ENCODE measurements at places on chromosomes 4 and X.
A peak's percentile ranks its signal among the peaks of the same experiment; 100 is the strongest.

DNA sequence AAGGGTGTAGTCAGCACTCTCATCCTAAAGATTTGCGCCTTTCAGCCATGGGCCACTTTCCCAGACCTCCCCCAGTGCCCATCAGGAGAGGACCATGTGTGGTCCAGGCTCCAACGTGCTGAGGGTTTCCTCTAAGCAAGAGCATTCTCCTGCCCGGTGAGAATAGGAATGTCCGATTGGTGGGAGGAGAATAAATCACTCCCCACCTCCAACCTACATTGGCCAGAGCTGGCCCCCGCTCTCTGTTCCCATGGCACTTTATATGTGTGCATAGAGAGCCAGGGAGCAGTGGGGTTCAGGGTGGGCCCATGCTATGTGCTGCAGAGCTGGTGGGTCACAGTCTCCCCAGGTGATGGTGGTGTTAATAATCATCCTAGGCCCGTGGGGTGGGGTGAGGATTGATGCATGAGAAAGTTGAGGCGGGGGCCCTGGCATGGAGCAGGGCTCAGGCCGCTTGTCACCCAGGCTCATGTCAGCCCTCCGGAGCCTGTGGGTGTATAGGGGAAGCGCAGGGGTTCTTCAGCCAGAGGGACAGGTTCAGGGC is 6.8 kb upstream of the SORCS2 start:
- DNase-seq, result no peak

DNA sequence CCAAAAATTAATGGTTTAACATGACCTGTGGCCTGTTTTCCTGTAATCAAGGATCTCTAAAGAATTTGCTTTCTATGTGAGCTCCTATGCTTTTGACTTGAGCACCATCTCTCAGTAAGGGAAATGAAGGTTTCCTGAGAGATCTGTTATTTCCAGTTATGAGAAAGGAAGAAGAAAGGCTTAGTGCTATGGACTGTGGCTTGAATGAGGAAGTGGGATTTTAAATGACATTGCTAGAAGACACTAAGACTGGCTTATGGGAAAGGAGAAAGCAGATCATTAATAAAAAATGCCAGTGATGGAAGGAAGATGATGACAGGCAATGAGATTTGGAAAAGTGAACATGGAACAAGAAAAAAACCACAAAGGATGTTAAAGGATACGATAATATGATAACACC is 285.4 kb downstream of the OPHN1 start:
- no peak for DNase-seq

DNA sequence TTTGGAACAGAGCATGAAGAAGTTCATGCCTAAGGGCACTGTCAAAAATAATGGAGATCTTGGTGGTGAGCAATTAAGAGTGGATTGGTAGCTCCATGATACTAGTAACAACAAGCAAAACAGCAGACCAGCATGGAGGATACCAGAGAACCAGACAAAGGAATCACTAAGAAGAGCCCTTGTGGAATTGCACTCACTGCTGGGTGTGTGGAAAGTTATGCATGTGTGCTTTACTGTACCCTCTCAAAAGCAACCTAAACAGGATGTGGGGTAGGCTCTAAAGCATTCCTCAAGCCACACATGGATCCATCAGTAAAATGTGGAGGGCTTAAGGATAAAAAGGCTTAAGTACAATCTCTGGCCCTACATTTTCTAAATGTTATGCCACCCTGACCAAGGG is 69.5 kb downstream of the AR start:
- DNase-seq, result no peak

- DNase-seq, result no peak
Observed at GRCh38 chr4:159401791-159402380, 299.0 kb downstream of the RAPGEF2 start.

- no peak for DNase-seq
Observed at GRCh38 chrX:102988517-102988916, 51.4 kb downstream of the RAB40AL start.

DNA sequence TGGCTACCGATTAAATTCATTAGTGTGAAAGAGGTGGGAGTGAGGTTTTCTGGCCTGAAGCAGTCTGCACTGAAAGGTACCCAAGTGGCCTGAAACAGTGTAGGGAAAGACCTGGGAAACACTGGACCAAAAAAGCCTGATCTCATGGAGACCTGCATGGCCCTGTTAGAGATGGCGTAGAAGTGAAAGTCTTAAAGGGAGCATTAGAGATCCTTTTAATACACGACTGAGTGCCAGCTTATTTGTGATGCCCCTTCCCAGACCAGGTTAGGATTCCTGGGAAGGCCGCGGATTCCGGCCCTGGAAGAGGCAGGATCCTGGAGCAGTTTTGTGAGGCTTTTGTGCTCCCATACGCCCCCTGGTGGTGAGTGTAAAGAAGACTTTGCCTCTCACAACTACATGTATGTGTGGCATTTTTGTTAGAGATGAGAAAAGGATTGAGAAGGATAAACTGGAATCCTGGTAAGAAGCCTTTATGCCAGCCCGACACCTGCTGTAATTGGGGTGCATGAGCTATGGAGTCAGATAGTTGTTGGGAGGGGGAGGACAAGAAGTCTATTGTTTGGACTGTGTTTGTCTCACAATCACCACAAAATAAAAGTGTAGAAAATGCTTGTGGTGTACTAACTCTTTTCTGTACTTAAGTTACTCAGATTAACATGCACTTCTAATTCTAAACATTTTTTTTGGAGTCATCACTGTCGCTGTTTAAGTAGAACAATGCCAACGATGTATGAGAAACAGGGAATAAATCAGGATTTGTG is 54.0 kb downstream of the JADE1 start:
- DNase-seq, result peak; percentile 76

- no peak for DNase-seq
Observed at GRCh38 chr4:25350561-25350960, 26.5 kb upstream of the ANAPC4 start.

DNA sequence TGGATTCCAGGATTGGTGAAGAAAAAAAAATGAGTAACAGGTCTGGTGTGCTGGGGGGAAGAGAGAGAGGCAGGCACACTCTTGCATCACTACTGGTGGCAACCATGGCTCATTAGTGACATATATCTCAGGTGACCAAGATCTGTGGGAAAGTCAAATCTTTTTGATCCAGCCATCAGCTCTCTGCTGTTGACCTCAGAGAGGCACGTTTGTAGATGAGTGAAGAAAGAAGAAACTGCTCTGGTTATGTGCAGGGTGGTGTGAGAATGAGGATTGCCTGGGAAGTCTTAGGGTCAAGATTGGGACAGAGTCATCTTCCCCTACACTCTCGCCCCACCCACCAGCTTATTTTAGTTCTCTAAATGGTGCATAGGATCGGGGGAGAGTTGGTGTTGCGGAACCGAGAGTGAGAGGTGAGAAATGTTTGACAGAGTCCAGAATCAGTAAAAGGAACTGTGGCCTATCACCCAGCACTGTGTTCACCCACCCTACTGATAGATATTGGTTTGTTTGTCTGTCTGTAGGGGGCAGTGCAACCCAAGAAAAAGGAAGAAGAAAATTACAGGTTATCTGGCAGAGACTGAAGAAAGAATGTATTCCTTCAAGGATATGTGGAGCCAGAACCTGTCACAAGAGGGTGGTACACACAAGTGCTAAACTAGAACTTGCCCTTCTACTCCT is 21.9 kb downstream of the ARMCX6 start:
- peak; percentile 9 for DNase-seq
